Naive B cell (primary cell): ENCODE measurements at places on chromosomes 12 and 14.
A peak's percentile ranks its signal among the peaks of the same experiment; 100 is the strongest.

GRCh38 chr12:94262228-94263010, 114.0 kb downstream of the PLXNC1 start:
- peak; percentile 74 for DNase-seq

DNA sequence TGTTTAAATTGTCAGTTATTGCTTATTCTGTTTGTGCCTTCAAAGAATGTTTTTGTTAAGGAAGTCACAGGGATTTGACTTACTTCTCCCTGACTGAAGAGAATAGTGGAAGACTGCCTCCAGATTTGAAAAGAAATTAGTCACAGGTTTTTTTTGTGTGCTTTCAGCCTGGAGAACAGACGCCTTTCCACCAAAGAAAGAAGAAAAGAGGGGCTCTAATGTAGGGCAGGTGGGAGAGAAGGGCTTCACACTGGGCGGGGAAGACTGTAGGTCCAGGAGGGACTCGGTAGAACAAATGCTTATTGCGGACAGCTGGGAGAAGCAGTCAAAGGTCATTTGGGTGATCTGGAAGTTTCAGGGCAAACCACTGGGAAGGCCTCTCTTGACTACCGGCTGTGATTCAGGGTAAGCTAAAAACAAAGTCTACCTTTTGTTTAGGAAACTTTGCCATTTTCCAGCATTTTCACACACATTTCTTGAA, 76.8 kb downstream of the SAMD4A start:
- DNase-seq: no peak

DNA sequence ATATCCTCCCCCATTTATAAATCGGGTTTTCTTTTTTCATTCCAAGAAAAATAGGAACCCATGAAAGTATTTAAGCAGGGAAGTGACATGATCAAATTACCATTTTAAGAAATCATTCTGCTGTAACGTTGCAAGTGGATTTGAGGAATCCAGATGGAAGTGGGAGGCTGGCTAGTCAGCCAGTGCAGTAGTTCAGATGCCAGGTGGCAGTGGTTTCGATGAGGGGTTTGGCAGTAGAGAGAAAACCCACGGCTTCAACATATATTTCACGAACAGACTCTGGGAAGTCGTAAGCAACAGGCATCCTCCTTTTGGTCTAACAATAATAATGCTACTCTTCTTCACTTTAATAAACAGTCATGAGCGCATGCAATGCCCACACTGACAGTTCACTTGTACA, 25.0 kb downstream of the PDZRN4 start:
- DNase-seq: no peak

GRCh38 chr12:111785651-111786050, 18.9 kb downstream of the ALDH2 start:
- no peak for DNase-seq

DNA sequence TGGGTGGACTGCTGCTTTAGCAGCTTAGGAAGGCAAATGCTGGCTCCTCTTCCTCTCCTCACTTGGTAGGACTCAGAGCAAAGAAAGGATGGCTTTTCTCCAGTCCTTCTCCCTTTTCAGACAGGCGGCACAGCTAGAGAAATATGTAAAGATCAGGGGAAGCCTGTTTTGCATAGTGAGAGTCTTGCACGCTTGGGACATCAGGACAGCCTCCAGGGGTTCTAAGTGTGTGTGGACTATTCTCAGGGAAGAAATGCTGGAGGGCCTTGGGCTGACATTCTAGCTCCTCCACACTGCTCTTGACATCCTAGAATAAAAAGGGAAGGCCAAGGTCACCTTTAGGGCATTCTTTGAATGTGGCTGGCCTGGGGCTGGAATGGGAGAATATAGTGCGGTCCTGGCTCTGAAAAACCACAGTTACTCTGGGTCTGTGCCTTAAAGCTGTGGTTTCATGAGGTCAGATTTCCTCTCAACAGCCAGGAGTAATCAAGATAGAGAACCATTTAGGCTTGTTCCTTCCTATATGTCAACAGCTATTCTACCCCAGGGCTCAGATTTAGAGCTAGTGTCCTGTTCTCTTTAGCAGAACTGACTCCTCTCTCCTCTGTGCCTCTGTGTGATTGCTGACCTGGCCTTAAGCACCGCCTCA, 24.3 kb downstream of the CMA1 start:
- no peak for DNase-seq

DNA sequence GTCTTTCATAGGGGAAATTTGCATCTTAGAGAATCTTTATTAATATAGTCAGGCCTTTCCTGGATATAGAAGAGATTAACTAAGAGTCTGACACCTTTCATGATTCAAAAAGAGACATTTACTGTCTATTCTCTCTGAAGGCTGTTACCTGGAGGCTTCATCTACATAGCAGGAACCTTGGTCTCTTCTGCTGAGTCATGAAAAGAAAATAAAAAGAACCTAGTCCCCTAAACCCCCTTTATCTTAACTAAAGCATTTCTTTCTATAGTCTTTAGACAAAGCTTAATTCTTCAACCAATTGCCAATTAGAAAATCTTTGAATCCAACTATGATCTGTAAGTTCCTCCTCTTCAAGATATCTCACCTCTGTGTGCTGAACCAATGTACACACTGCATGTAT, 33.1 kb downstream of the RPS29 start:
- no peak for DNase-seq

GRCh38 chr12:87856-88255, 21.3 kb downstream of the IQSEC3 start:
- DNase-seq: no peak

GRCh38 chr12:86719381-86719780, 463.2 kb upstream of the MGAT4C start:
- no peak for DNase-seq

GRCh38 chr14:103206836-103207387, 83.7 kb downstream of the TNFAIP2 start:
- no peak for DNase-seq

DNA sequence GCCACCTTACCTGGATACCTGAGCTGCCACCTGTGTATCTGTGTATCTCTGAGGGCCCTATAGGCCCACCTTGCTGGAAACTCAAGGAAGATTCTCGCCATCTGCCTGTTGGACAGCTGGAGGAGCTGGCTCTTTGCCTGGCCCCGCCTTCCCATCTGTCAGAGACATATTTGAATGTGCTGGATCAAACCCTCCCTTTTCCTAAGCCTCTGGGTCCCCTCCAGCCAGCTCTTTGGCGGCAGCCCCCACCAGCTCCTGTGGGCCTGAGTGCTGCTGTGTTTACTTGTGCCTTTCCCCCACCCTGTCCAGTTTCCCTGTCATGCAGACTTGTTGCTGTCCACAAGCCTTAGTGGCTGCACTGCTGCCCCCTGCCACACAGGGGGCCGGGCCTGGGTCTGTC, 55.9 kb upstream of the SRSF5 start:
- no peak for DNase-seq

DNA sequence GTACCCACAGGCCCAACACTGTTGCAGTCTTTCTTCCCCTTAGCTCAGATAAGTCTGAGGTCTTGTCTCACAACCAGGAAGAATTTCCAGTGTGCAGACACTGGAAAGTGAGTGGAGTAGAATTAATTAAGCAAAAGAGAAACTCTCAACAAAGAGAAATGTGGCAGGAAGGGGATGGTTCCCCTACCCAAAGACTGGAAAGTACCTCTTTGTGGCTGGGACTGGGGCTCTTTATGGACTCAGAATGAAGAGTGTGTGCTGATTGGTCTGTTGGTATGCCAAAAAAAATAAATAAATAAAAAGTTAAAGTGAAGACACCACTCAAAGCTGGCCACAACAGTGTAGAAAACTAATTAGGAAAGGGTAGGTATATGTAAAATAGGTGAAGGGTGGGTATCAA, 26.4 kb downstream of the GLIPR1L1 start:
- no peak for DNase-seq

DNA sequence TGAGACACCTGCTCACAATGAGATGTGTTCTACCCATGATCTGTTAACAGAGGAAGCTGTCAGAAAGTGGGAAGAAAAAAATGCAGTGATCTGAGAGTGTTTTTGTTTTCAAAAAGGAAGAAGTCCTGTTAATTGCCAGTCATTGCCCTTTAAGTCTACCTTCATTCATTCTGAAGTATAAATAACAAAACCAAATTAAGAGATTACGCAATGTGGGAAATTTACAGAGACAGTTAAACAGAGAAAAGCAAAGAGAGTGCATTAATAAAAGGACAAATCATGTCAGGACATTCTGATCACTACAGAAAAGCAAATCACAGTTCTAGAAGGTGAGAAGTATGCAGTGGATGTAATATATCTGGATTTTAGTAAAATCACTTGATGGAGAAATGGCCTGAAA, 154.2 kb downstream of the NRXN3 start:
- DNase-seq: no peak

DNA sequence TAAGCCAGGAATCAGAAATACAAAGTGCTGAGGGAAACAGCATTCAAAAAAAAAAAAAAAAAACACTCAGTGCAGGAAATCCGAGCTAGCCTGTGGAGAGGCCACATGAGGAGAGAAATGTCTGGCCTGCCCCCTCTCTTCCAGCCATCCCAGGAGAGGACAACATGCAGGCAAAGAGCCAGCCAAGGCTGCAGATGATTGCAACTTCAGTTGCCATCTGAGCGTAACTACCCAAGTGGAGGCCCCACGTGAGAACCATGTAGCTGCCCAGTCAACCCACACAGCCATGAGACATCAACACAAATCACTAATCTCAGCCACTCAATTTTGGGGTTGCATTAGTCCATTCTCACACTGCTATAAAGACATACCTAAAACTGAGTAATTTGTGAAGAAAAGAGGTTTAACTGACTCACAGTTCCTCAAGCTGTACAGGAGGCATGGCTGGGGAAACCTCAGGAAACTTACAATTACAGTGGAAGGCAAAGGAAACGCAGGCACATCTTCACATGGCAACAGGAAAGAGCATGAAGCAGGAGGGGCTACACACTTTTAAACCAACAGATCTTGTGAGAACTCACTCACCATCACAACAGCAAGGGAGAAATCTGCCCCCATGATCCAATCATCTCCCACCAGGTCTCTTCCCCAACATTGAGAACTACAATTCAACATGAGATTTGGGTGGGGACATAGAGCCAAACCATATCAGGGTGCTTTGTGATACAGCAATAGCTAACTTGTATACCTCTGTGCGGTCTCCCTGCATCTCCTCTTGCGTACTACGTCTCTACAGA, 161.1 kb downstream of the PIWIL1 start:
- DNase-seq: no peak

DNA sequence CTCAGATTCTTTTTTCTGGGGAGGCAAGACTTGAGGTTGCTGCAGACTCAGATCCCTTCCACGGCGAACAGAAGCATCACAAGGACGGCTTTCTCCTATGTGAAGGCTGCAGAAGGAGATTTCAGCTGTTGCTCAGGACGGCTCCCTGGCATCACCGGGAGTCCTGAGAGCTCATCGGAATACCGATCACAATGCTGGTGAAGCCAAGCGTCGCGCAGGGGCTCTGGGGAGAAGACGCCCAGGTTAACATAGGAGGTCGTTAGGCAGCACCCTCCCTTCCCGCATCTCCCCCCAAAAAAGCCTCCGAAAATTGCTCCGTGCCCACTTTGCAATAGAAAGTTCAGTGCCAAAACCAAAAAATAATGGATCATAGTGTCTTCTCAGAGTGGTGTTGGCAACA, 127.2 kb upstream of the TMEM132D start:
- no peak for DNase-seq

- DNase-seq: no peak
Measured at GRCh38 chr12:93380480-93381121, 2.9 kb downstream of the NUDT4 start.

- DNase-seq: no peak
Measured at GRCh38 chr12:59911516-59911915, 315.7 kb downstream of the SLC16A7 start.

DNA sequence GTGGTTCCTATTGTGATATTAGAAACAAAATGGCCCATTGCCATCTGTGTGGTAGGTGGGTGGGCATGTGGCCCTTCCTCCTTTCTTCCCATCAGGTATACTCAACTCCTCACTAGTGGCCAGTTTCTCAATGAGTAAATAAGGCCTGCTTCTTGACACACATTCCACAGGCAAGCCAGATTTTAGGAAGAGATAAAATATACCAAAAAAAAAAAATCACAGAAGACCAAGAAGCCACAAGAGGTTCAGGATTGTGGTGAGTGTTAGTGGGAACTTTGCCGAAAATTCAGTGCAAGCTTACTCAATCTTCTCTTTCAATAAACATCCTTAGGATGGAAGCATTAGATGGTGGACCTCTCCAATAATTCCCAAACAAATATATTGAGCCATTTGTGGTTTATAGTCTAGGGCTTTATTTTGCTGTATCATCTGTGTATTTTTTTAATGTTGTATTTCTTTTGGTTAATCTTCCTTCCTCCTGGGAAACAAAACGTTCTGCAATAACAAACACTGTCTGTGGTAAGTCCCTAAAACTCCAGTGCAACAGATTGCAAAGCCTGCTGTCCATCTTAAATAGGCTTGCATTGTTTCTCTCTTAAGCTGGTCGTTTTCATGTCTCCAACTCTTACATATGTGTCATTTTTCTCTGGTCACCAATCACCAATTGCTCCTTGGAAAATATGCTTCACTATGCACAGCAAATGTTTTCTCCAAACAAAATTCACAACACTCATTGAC, 289.9 kb upstream of the KITLG start:
- no peak for DNase-seq

- DNase-seq: no peak
Measured at GRCh38 chr14:103178521-103178920, 55.3 kb downstream of the TNFAIP2 start.

GRCh38 chr14:69048456-69048855, 69.4 kb upstream of the ACTN1 start:
- DNase-seq: no peak

GRCh38 chr12:85829391-85829790, 6.8 kb downstream of the RASSF9 start:
- DNase-seq: no peak

- no peak for DNase-seq
Measured at GRCh38 chr14:99575043-99576023, 28.7 kb downstream of the CCDC85C start.

DNA sequence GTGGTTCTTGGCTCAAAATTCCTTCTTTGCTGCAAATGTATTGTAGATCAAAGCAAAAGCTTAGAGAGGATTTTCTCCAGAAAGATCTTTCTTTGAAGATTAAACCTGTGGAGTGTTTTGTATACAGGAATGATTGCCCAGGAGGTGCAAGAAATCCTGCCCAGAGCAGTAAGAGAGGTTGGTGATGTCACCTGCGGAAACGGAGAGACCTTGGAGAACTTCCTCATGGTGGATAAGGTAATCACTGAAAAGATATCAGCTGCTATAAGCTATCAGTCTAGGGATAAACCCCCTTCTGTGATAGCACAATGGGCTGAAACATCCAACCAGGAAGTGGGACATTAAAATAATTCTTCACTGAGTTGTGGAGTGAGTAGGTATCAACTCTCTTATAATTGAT, 85.7 kb downstream of the MYRFL start:
- DNase-seq: no peak

GRCh38 chr14:68482772-68483395, 310.0 kb downstream of the ZFP36L1 start:
- no peak for DNase-seq
